ENCODE measurements at places on chromosomes 6 and 20.

GRCh38 chr20:38674092-38674764 is 50.1 kb upstream of the SLC32A1 start:
- DNase-seq, result no peak

DNA sequence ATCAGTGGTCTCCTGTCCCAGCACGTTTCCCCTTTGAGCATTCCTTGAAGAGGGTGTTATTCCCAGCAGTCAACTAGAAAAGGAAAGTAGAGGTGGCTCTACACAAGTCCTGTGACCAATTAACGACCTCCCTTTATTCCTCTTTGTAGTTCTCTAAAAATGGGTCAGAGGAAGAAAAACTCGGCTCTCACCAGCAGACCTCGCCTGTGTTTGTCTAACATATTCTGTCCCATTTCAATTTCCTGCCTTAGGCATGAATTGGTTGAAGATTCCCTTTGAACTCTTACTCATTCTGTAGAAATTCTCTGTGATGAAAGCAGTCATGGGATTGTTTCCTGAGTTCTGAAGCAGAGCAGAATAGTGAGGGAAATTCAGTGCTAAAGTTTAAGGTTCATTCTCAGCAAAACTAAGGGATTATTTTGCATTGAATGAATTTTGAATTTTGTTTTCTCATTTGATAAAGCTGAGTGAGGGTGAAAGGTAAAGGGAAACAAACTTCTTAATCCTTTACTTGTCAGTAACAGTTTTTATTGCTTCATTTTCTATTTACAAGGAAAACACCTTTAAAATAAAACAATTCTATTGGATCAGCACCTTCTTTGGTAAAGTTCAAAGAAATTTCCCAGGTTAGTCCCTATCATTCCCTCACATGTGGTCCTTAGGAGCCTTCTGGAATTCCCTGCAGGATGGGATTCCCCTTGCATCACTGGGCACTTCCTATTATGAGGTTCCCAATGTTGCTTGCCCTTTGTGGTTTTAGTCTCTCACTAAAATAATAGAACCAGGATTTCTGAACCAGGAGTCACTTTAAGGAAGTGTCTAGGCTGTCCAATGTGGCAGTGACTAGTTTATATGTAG is 105.8 kb downstream of the SLX4IP start:
- no peak for DNase-seq

GRCh38 chr6:63940056-63940455 is 304.5 kb downstream of the PHF3 start:
- DNase-seq, result no peak

DNA sequence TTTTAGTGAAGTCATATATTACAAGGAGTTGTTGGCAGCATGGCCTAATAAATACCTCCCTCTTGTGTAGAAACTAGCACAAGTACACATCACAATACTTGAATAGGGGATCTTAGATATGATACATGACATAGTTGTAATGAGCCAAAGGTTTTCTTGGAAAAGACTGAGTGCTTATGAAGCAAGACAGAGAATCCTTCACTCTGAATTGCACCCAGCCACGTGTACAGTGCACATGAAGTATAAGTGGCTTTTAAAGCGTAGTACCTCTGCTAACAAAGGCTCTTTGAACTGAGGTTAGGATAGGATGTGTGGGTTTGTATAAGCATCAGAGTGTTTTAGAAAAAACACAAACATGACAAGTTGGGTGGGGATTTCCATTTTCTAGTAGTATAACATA is 145.5 kb upstream of the STMND1 start:
- no peak for DNase-seq

DNA sequence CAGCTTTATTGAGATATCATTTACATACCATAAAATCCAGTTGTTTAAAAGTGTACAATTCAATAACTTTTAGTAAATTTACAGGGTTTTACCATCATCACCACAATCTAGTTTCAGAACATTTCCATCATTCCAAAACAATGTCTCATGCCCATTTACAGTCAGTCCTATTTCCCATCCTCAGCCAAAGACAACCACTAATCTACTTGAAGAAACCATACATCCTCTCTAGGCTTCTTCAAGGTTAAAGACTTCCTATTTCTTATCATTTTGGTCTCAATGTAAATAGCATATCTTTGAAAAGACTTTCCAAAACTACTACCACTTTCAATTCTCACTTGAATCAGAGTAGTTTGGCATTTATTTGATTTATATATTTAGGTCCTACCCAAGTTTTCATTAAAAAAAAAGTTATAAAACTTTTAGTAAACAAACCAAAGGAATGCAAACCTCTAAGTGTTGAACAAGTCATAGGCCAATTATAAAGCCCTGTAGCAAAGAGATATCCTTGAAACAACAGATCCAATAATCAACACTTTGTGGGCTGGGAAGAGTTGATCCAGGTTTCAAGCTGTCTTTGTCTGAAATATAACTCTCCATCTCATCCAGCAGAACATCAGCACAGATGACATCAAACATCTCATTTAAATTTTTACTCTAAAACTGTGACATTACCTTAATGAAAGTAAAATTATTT is 211.3 kb upstream of the RUNX2 start:
- DNase-seq, result no peak

DNA sequence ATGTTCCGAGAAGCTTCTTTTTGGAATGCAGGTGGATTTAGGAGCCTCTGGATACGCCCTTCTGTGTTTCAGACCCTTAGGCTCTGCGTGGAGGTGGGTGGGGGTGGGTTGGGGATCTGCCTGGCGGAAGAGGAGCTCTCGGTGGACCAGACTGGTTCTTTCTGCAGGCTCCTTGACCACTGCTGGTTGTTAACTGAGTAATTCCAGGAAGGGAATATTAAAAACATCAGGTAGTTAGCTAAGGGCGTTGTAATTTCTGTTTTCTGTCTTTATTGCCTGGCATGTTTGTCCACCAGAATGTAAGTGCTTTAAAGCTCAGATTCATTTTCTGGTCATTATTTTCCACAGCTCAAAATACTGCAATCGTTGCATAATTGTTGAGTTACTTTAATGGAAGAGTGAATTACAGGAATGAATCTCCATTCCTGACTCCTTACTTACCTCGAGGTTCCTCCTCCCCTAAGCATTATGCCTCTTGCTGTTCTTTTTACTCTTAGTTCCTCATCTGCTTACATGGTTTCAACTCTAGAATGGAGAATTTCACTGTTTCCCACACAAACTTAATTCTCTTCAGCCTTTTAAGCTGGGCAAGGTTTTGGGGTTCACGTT is 5.9 kb downstream of the CDYL start:
- DNase-seq, result no peak

DNA sequence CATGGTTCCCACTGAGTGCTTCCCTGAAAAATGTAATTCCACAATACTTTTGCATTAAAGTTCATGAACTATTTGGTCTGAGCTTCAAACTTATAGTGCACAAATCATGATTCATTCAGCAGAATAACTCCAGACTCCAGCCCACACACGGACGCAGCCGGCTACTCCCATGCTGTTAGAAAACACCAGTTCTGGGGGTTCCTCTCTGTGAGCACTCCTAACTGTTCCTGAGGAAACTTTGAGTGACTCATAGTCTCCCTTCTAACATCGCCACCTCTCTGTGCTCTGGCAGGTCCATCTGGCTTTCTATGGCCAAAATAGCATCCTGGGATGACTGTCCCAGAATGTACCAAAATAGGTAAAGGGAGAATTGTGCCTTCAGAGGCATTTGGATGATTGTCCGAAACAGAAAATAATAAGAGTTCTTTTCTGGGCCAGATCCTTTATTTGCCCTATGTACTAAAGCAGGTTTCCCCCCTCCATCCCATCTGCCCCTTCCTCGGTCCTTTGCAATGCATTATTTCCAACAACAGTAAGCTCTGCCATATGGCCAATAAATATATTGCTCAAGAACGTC is 32.3 kb upstream of the LY86 start:
- DNase-seq, result no peak

GRCh38 chr6:147395158-147395557 is 113.3 kb upstream of the SAMD5 start:
- DNase-seq, result no peak

DNA sequence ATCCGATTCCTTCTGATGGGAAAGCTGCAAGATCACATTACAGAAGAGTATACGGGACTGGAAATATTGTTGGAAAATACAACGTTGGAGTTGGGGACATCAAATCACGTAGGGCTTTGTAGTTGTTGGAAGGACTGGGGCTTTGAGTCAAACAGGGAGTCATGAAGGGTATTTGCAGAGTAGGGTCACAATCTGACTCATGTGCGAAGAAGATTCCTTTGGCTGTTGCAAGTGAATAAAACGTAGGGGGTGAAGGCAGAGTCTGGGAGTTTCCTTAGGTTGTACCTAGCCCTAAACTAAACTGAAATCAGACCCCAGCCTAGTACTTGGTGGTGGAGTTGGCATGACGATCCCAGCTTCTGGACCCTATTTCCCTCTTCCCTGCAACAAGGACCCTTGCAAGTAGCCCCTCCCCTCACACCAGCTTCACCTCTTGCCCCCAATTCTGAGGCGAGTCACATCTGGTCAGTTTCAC is 32.3 kb downstream of the SNX5 start:
- no peak for DNase-seq

GRCh38 chr6:159616456-159616855 is 76.6 kb downstream of the SOD2 start:
- no peak for DNase-seq

GRCh38 chr20:32560482-32560988 is 24.6 kb downstream of the NOL4L start:
- no peak for DNase-seq

- no peak for DNase-seq
Observed at GRCh38 chr6:491233-491632, 99.7 kb downstream of the IRF4 start.

DNA sequence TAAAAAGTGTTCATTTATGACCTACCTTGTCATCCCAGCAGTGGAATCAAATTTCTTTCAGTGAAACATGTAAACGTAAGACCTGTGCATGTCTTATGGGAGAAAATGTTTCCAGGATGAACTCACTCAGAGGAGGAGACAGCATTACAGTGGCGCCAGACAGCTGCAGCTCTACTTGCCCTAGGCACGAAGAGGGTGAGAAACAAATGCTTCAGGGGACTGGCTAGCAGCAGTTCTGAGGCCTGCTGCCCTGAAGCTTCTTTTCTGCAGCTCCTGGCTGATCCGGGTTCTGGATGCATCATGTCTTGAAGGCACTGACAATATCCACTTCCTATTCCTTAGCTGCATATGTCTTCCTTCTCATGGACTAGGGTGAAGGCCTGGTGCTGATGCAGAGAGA is 120.2 kb downstream of the QRSL1 start:
- DNase-seq, result no peak

GRCh38 chr6:5674141-5674540 is 332.6 kb downstream of the NRN1 start:
- no peak for DNase-seq

- DNase-seq, result no peak
Observed at GRCh38 chr6:76124018-76124417, 51.6 kb upstream of the IMPG1 start.

DNA sequence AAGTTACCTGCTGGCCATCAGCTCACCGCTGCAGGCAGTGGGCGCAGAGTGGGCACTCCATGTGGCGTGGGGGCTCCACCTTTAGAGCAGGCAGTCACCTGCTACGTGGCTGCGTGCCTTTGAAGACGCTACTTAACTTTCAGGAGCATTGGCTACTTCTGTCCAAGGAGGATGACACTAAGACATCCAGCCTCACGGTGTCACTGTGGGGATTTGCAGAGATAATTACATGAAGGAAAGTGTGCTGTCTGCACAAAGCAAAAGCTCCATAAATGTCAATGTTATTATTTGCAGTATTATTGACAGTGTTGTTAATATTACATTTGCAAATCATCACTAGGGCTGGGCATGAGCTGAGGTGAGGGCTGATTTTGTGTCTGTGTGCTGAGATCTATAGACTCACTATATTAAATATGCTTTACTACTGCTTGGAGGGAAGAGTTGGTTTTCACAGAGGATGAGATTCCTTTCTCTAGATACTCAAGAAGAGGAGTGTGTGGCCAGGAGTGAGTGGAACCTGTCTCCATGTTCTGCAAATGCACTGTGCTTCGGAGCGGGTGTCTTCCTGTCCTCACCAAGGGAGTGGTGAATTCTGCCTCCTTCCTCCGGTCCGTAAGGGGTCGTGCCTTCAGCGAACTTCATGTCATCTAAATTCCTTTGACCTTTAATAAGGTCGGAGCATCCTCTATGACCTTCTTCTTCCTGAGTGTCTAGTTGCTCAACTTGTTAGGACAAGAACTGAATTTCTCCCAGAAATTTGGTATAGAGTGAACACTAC is 165.8 kb upstream of the SYNDIG1 start:
- DNase-seq, result no peak

All from cortex of kidney (tissue), 1 donor.